ENCODE measurements at places on chromosomes 6 and 20.
A peak's percentile ranks its signal among the peaks of the same experiment; 100 is the strongest.

DNA sequence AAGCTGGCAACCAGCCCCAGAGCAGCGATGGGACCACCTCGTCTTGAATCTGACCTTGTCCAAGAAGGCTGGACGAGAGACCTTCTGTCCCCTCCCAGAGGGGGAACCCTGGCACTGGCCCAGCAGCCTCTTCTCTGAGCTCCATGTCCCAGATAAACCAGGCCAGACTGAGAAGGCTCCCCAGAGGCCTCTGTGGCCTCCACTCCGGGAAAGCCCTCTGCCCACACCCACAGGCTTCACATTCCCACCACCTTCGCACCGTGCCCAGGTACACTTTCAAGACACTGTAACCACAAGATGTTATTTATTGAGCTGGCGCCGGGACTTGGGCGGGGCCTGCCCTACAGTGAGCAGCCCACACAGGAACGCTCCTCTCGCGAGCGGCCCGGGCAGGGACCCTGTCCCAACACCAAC is 33.2 kb downstream of the ADA start:
- peaks cover 13% of the 10 kb centered on the region for H3K4me1 ChIP-seq
- peaks cover 47% of the 10 kb centered on the region for H3K36me3 ChIP-seq
- no peak for DNase-seq
- no peak overlapping the region for H3K4me3 ChIP-seq
- H3K27ac ChIP-seq: peak overlapping the region; percentile 66

GRCh38 chr6:65199683-65200082 is 507.3 kb downstream of the EYS start:
- H3K4me1 ChIP-seq: no peaks in the 10 kb centered on the region
- H3K4me3 ChIP-seq: no peak overlapping the region
- H3K27me3 ChIP-seq: peaks cover 4% of the 10 kb centered on the region
- no peak for DNase-seq
- H3K27ac ChIP-seq: no peak overlapping the region

GRCh38 chr6:55174211-55175026 is at the start of gene HCRTR2:
TSS of gene HCRTR2 (plus strand) at chr6:55174515. CDS start at chr6:55174588, 73 bp downstream.
- no peak within 1 kb of the TSS for H3K27ac ChIP-seq
- no peaks in the 10 kb centered on the region for H3K36me3 ChIP-seq
- H3K4me3 ChIP-seq: peak within 1 kb of the TSS; percentile 75
- peaks cover 44% of the 10 kb centered on the region for H3K27me3 ChIP-seq
- peaks cover 11% of the 10 kb centered on the region for H3K4me1 ChIP-seq

- peaks cover 26% of the 10 kb centered on the region for H3K27me3 ChIP-seq
- no peak overlapping the region for H3K27ac ChIP-seq
- peaks cover 32% of the 10 kb centered on the region for H3K4me1 ChIP-seq
- DNase-seq: no peak
These were observed 19.5 kb downstream of the SYTL3 start for GRCh38 chr6:158669145-158670035.

GRCh38 chr6:26141378-26141904 is 54.2 kb downstream of the HFE start:
- H3K36me3 ChIP-seq: no peaks in the 10 kb centered on the region
- peaks cover 42% of the 10 kb centered on the region for H3K4me1 ChIP-seq
- no peaks in the 10 kb centered on the region for H3K27me3 ChIP-seq
- DNase-seq: no peak

GRCh38 chr6:138514860-138515540 is 15.7 kb upstream of the NHSL1 start:
- no peak for DNase-seq
- peaks cover 10% of the 10 kb centered on the region for H3K4me1 ChIP-seq
- no peak overlapping the region for H3K4me3 ChIP-seq
- H3K27me3 ChIP-seq: peaks cover 4% of the 10 kb centered on the region

DNA sequence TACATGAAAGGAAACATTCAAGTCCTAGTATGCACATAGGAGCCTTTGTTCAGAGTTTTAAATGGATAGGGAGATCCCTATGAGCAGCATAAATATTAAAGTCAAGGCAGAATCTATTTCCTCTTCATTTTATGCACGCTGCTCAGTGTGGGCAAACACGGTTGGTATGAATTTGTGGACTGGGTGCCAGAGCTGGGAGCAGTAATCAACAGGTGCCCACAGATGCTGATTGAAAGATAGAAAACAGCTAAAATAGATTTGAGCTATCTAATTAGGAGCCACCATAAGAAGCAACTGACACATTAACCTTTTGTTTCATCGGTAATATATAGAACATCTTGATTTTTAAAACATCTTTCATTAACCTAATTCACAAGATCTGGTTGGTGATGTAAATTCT is 175.5 kb downstream of the EYS start:
- no peaks in the 10 kb centered on the region for H3K4me1 ChIP-seq
- H3K4me3 ChIP-seq: no peak overlapping the region
- H3K36me3 ChIP-seq: no peaks in the 10 kb centered on the region
- DNase-seq: no peak

- no peak overlapping the region for H3K4me3 ChIP-seq
- peak overlapping the region; percentile 21 for H3K27ac ChIP-seq
- H3K27me3 ChIP-seq: peaks cover 5% of the 10 kb centered on the region
- peaks cover 58% of the 10 kb centered on the region for H3K4me1 ChIP-seq
- H3K36me3 ChIP-seq: no peaks in the 10 kb centered on the region
These were observed 82.2 kb upstream of the PMEPA1 start for GRCh38 chr20:57791966-57792365.

GRCh38 chr6:25660512-25660911 is 8.5 kb downstream of the SCGN start:
- H3K36me3 ChIP-seq: no peaks in the 10 kb centered on the region
- no peak overlapping the region for H3K4me3 ChIP-seq

DNA sequence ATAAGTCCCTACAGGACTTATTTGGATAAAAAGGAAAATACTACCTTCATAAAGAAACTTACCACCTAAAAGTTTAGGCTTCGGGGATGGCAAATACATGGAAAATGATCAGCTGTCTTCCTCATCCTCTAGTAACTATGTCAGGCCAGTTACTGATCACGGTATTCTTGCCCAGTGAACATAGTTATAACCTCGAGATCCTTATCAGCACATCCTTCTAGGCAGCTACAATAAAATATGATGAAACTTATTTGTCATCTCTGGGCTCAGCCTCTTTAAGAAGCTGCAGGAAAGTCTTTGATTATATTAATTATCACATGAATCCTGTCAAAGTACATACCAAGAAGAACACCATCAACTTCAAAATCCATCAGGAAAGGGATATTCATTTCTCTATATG is 41.8 kb downstream of the SF3B5 start:
- no peak for DNase-seq
- no peaks in the 10 kb centered on the region for H3K4me1 ChIP-seq
- peaks cover 13% of the 10 kb centered on the region for H3K27me3 ChIP-seq
- no peak overlapping the region for H3K4me3 ChIP-seq
- peaks cover 6% of the 10 kb centered on the region for H3K36me3 ChIP-seq

DNA sequence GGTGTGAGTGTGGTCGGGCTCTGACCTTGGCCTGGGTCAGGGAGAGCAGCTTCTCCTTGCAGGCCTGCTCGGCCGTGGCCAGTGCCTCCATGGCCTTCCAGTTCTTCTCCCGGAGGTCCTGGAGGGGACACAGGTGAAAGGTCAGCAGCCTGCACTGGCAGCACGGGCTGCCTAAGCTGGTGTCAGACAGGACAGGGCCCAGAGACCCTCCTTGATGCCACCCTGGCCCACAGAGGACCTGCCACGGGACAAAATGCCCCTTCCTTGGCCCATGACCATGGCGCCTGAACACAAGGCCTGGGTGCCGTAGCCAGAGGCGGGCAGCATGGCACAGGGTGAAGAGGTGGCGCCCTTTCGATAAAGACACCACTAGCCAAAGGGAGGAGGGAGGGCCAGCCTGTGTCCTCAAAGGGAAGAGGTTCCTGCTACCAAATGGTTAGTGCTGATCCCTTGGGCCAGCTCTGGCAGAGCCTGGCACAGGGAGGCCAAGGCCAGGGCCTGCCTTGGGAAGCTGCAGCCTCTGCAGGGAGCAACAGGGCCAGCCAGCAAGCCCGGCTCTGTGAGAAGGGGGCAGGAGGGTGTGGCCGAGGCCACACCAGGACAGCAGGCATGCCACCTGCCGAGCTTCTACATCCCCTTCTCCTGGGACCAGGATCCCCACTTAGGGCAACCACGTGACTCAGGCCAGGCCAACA is 54.8 kb downstream of the DSTN start:
- H3K4me1 ChIP-seq: peaks cover 30% of the 10 kb centered on the region
- H3K36me3 ChIP-seq: peaks cover 15% of the 10 kb centered on the region
- no peak for DNase-seq

- H3K4me1 ChIP-seq: peaks cover 5% of the 10 kb centered on the region
- peaks cover 4% of the 10 kb centered on the region for H3K27me3 ChIP-seq
- H3K4me3 ChIP-seq: no peak overlapping the region
- no peak for DNase-seq
These were observed 29.4 kb upstream of the KIF6 start for GRCh38 chr6:39754514-39755115.

DNA sequence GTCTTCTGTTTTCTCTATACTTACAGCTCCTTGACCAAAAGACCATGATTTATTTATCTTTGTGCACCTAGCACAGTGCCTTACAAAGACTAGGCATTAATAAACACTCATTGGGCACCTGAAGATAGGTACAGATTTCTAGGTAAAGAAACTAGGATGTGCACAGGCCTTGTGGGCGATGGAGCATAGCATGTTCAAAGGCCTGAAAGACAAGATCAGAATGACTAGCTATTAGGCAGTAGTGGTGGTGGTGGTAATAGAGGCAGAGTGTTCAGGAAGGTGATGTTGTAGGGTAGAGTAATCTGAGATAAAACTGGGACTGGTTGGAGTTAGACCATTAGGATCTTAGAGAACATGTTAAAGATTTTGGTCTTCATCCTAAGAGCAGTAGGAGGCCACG is 3.9 kb downstream of the TXLNB start:
- H3K4me1 ChIP-seq: peaks cover 22% of the 10 kb centered on the region
- H3K4me3 ChIP-seq: no peak overlapping the region
- no peak overlapping the region for H3K27ac ChIP-seq
- no peak for DNase-seq

DNA sequence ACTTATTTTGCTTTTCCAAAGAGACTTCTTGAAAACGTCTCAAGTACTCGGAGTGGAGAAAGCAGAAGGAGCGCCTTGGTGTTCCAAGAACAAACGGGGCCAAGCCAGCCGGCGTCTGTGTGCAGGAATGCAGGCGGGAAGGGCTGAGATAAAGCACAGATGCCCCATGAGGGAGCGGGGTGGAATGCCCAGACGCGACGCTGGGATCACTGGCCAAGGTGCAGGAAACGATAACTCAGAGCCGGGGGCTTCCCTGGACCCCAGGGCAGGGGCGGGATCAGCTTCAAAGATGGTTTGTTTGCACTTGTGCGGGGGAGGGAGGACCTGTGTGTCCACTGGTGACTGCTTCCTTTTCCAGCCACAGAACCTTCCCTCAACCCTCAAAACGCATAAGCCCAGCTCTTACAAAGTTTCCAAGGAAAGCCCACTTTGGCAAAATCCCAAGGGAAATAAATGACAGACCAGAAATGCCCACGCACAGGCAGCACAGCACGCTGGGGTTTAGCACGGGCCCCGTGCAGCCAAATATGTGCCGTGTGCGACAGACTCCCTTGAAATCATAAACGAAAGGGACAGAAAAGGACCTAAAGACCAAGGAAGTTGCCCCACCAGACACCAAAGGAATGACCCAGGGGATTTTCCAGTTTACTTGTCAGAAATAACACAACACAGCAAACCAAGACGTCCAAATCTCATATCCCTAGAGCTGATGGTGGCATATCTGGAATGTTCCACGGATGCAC is 113.9 kb downstream of the NFATC2 start:
- H3K4me3 ChIP-seq: peak overlapping the region; percentile 54
- H3K27me3 ChIP-seq: peaks cover 7% of the 10 kb centered on the region
- peak overlapping the region; percentile 18 for H3K27ac ChIP-seq

- H3K4me1 ChIP-seq: no peaks in the 10 kb centered on the region
- peaks cover 11% of the 10 kb centered on the region for H3K27me3 ChIP-seq
- DNase-seq: no peak
- no peaks in the 10 kb centered on the region for H3K36me3 ChIP-seq
- no peak overlapping the region for H3K27ac ChIP-seq
- no peak overlapping the region for H3K4me3 ChIP-seq
These were observed 164.5 kb upstream of the SLC24A3 start for GRCh38 chr20:19047951-19048296.

GRCh38 chr6:100372326-100373091 is 92.2 kb downstream of the SIM1 start:
- peaks cover 3% of the 10 kb centered on the region for H3K27me3 ChIP-seq
- peaks cover 20% of the 10 kb centered on the region for H3K4me1 ChIP-seq
- no peak overlapping the region for H3K4me3 ChIP-seq
- DNase-seq: no peak

GRCh38 chr6:28322661-28323060 is 13.3 kb downstream of the ZSCAN31 start:
- H3K4me1 ChIP-seq: no peaks in the 10 kb centered on the region
- peaks cover 14% of the 10 kb centered on the region for H3K27me3 ChIP-seq
- no peak overlapping the region for H3K27ac ChIP-seq
- H3K36me3 ChIP-seq: peaks cover 46% of the 10 kb centered on the region
- DNase-seq: no peak

Data from nephron progenitor cell (in vitro differentiated cells).